ENCODE measurements at places on chromosomes 1 and 21.

- peak; percentile 58 for DNase-seq
These were observed 262.6 kb upstream of the SGIP1 start for GRCh38 chr1:66271216-66271903.

GRCh38 chr1:6049419-6049818 is 3.7 kb downstream of the KCNAB2 start:
- DNase-seq = no peak

DNA sequence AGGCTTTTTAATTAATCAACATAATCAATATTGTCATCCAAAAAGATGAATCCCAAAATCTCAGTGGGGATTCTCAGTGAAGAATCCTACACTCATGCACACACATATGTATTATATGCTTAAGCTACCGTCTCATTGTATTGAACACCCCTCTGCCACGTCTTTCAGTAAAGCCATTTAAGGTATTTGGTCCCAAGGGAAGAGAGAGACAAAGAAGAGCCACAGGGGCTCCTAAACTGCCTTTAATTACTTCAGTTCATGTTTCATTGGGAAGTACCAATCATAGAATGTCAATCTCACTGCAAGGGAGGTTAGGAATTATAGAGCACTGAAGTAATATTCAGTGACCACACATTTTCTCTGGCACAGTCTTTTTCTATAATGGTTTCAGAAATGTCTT is 388.6 kb upstream of the NEGR1 start:
- DNase-seq = no peak

GRCh38 chr1:183876309-183876708 is 71.4 kb downstream of the RGL1 start:
- DNase-seq = no peak

DNA sequence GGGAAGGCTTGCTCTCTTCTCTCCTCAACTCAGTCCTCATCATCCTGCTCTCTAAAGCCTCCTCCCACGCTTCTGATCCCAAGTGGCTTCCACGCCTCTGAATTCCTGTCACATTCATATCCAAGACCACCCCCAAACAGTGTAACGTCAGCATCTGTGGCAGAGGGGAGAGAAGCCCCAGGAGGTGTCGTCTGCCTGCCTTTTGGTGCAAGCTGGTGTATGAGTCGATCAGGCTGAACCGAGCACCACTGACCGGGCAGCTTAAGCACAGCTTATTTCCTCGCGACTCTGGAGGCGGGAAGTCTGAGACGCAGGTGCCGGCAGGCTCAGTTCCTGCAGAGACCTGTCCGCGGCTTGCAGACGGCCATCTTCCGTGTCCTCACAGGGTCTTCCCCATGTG is 123.8 kb upstream of the RAB4A start:
- DNase-seq = no peak

DNA sequence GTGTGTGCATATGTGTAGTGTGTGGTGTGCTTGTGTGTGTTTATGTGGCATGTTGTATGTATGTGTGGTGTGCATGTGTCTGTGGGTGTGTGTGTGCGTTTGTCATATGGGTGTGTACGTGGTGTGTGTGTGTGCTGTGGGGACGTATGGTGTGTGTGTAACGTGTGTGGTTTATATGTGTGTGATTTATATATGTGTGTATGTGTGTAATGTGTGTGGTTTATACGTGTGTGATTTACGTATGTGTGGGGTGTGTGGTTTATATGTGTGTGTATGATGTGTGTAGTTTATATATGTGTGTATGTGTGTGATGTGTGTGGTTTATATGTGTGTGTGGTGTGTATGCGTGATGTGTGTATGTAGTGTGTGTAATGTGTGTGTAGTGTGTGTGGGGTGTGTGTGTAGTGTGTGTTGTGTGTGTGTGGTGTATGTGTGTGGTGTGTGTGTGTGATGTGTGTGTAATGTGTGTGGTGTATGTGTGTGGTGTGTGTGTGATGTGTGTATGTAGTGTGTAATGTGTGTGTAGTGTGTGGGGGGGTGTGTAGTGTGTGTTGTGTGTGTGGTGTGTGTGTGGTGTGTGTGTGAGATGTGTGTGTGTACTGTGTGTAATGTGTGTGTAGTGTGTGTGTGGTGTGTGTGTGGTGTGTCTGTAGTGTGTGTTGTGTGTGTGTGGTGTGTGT is 32.3 kb upstream of the ADARB1 start:
- DNase-seq = no peak

DNA sequence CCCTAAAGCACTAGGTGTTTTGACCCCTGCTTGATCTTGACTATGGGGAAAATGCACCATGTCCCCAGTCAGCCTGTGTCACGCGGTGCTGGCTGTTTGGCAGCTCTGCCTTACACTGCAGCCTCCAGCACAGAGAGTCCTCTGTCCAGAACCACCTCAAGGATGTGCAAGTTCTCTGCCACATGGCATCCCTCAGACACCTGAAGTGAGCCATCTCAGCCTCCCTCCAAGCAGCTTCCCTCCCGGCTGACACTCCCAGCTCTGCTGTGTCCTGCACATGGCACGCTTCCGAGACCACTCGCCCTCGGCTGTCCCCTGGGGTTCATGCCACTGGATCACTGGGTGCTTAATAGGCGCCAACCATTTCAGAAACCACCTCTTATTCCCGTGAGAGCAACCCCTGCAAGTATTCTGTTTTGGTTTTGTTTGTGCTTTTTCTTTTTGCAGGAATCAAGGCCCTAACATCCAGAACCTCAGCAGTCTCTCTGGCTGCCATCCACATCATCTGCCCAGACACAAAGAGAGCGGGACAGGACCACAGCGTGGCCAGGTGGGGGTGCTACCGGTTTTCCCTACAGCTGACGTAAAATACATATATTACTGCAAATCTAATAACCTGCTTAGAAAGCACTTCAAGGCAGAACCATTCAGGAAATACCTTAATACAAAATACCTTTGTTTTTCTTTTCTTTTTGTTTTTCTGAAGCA is 45.7 kb downstream of the CAPZB start:
- DNase-seq = peak; percentile 31

DNA sequence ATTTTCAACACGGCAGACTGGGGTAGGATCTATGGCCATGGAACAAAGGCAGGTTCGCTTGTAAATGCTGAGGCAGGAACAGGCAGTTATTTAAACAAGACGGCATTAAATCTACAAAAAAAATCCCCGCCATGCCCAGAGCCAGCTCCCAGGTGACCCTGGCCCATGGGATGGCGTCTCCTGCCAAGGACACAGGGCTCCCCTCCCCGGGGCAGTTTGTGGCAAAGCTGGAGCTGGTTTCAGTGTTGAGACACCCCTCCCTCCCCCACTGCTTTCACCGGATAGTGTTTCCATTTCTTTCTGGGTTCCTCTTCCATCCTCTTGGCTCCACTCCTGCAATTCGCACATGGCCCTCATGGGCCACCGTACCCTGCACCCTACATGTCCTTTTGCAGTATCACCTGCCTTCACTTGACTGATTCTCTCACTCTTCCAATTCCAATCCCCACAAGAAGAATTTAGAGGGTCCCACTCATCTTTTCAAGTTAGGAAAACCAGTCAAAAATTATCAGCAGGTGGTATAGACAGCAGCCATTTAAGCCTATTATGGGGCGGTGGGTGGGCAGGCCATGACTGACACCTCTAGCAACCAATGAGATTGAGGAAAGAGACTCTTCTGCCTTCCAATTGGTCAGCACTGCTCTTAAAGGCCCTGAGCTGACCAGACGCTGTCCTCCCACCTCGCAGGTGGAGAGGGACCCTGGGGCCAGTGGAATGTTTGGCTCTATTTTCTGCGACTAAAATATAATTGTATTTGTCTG is 52.0 kb downstream of the OLIG1 start:
- DNase-seq = no peak

- DNase-seq = no peak
These were observed 46.2 kb upstream of the COX20 start for GRCh38 chr1:244789276-244789580.

- no peak for DNase-seq
These were observed 92.1 kb downstream of the SYF2 start for GRCh38 chr1:25140073-25140797.

GRCh38 chr1:74681001-74681400 is 7.4 kb upstream of the ERICH3 start:
- DNase-seq = no peak

- no peak for DNase-seq
These were observed 5.8 kb downstream of the BCL9 start for GRCh38 chr1:147547065-147547464.

DNA sequence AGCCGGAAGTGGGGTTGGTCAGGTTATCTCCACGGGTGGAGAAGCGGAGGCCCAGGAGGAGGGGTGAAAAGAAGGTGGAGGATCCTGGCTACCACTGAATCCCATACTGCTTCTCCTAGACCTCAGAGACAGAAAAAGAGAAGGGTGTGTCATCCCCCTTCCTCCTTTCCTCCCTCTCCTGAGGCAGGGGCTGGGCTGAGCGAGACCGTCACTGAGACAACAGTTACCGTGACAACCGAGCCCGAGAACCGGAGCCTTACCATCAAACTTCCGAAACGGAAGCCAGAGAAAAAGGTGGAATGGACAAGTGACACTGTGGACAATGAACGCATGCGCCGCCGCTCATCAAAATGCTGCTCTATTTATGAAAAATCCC is 42.1 kb upstream of the NBPF3 start:
- peak; percentile 17 for DNase-seq

DNA sequence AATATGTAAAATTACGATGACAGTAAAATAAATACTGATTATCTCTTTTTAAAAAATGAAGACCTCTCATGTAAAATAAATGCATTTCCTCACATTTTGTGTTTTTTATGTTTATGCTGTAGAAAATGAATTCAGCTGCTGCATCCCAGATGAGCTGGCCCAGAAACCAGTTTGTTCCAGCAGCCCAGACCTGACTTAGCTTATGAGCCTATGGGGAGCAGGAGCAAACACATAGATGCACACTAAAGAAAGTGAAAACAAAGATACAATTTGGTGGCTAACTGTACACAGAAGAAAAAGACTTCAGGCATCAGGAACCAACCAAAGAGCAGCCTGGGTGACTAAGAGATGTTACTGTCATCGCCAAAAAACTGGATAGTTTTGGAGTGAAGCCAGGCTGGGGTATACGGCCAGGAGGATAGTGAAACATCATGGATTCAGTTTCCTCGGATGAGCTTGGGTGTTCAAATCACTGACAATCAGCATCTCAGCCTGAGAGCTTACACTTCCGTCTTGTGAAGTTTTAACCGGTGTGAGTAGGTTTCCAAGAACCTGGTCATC is 113.9 kb upstream of the BACE2 start:
- DNase-seq = no peak

DNA sequence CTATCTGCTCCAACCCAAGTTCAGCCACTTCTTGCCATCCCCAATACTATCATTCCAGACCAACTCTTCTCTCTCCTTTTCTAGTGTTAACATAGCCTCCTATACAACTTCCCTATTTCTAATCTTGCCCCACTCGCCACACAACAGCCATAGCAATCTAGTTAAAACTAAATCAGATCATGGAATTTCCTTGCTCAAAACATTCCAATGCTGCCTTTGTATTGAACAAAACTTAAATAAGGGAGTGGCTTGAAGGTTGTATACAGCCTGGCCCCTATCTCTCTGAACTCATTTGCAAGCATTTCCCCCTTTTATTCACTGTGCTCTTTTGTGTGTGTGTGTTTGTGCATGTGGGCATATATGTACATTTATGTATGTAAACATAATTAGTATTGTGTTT is 118.1 kb upstream of the SGIP1 start:
- no peak for DNase-seq

All from central memory CD4-positive, alpha-beta T cell (primary cell).